Calu3 (cell line): ENCODE measurements at places on chromosomes 6 and 20. TPM values are rescaled to one million over a fixed set of nuclear protein-coding genes. Genes with fewer than 3 reads are reported as not detected.
A peak's percentile ranks its signal among the peaks of the same experiment; 100 is the strongest.

The MUCL3 gene
- 0.07 and 0.15 TPM in 2 replicates for total RNA-seq

The FNDC11 gene
- 0.24 TPM in 1 of 2 replicates, not detected in the other for total RNA-seq

The PDE7B gene
- 0.09 and 0.20 TPM in 2 replicates for total RNA-seq

The GABRR1 gene
- not detected in 2 replicates for total RNA-seq

DNA sequence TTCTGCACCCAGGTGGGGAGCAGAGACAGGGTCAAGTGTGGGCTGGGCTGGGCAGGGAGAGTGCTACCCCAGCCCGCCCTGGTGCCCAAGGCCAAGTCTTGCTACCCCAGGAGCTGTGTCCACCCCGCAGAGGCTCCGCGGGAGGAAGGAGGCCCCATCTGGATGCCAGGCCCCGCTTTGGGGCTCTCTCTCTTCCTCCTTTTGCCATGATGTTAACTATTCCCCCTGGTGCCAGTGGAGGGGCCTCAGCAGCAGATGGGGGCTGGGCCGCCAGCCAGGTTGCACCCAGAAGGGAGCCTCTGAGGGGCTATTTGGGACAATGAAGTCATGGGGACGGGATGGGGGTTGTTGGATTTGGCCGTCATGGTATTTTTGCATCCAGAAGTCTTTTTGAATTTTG is 9.3 kb downstream of the SLC17A9 start:
- peaks cover 28% of the 10 kb centered on the region for H3K36me3 ChIP-seq
- no peaks in the 10 kb centered on the region for H3K4me1 ChIP-seq
- no peaks in the 10 kb centered on the region for H3K27me3 ChIP-seq
- no peak for DNase-seq
- H3K27ac ChIP-seq, result no peak overlapping the region

DNA sequence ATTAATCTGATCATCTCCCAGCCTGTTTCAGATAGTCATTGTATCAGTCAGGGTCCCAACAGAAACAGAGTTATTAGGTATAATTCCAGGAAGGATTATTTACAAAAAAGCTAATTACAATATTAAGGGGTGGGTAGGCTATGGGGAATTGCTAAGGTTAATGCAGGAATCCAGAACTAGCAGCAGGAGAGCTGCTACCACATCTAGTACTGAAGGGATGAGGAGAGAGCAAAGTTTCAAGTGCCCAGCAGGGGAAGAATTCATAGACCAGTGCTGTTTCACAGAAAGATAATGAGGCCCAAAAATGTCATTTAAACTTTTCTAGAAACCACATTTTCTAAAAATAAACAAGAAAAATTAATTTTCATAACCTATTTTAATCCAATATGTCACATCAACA is 284.2 kb downstream of the HACE1 start:
- DNase-seq, result no peak
- H3K36me3 ChIP-seq, result no peaks in the 10 kb centered on the region
- no peak overlapping the region for H3K4me3 ChIP-seq
- H3K4me1 ChIP-seq, result no peaks in the 10 kb centered on the region
- no peaks in the 10 kb centered on the region for H3K27me3 ChIP-seq

- H3K27ac ChIP-seq, result no peak overlapping the region
- H3K27me3 ChIP-seq, result peaks cover 82% of the 10 kb centered on the region
- H3K4me3 ChIP-seq, result no peak overlapping the region
- H3K4me1 ChIP-seq, result no peaks in the 10 kb centered on the region
- DNase-seq, result no peak
- no peaks in the 10 kb centered on the region for H3K36me3 ChIP-seq
Observed at GRCh38 chr6:44606504-44606903, 219.0 kb downstream of the CDC5L start.

DNA sequence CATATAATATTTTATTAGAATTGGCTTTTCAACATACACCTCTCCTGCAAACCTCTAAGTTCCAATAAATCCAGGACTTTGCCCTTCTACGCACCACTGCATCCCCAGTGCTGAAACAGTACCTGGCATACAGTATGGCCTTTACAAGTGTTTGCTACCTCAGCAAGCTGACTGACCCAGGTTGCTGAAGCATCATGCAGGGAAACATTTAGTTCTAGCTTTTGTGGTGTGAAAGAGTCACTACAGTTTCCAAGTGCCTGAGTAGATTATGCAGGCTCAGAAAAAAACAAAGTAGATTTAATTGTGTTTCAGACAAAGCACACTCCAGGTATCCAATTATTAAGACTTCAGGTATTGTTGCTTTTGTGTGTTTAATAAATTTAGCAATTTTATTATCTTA is 614.2 kb upstream of the NRSN1 start:
- no peak overlapping the region for H3K27ac ChIP-seq
- H3K36me3 ChIP-seq, result no peaks in the 10 kb centered on the region
- no peaks in the 10 kb centered on the region for H3K27me3 ChIP-seq
- DNase-seq, result no peak
- H3K4me1 ChIP-seq, result no peaks in the 10 kb centered on the region
- no peak overlapping the region for H3K4me3 ChIP-seq

DNA sequence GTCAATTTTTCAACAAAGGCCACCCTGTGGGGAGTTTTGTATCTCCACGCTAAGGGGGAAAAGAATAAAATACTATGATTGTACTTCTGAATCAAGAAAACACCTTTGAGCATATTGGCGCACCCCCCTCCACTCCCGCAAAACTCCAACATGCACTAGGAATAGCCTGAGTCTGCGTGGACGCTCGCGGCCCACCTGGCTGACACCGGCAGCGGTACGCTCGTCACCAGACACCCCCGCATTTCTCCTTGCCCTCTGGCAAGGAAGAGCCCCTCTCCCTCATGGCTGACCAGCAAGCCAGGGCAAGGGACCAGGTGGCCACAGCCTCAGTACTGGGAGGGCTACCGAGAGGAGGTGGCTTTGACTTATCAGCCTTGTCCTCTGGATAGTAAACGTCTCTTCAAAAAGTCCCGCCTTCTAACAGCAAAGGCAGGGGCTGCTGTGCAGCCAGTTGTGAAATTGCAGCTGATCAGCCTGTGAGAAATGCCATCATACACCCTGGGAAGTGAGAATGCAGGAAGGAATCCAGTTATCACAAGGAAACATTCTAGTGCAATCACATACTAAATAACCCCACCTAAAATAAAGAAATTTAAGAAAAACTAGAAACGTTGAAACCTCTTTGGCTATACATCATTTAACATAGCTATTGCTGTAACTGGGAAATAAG is 84.2 kb downstream of the HUS1B start:
- H3K36me3 ChIP-seq, result no peaks in the 10 kb centered on the region
- no peak for DNase-seq
- H3K27me3 ChIP-seq, result no peaks in the 10 kb centered on the region
- H3K4me3 ChIP-seq, result no peak overlapping the region
- H3K27ac ChIP-seq, result no peak overlapping the region
- H3K4me1 ChIP-seq, result no peaks in the 10 kb centered on the region

DNA sequence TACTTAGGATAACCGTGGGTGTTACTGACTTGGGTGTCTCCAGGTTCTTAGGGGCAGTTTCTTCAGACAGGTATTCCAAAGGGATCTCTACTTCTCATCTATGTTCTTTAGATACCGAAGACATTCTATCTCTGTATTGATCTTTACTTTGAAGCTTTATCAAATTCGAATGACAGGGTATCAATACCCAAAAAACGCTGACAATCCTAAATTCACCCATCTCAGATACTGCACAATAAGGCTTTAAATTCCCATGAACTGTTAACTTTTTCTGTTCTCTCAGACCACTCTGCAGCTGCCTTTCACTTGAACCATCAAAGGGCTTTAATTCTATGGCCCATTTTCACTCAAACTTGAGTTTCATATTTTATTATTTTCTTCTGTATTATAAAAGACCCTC is 72.1 kb downstream of the ZDHHC14 start:
- H3K27ac ChIP-seq, result no peak overlapping the region
- no peak overlapping the region for H3K4me3 ChIP-seq
- H3K4me1 ChIP-seq, result no peaks in the 10 kb centered on the region
- H3K36me3 ChIP-seq, result no peaks in the 10 kb centered on the region
- H3K27me3 ChIP-seq, result no peaks in the 10 kb centered on the region

DNA sequence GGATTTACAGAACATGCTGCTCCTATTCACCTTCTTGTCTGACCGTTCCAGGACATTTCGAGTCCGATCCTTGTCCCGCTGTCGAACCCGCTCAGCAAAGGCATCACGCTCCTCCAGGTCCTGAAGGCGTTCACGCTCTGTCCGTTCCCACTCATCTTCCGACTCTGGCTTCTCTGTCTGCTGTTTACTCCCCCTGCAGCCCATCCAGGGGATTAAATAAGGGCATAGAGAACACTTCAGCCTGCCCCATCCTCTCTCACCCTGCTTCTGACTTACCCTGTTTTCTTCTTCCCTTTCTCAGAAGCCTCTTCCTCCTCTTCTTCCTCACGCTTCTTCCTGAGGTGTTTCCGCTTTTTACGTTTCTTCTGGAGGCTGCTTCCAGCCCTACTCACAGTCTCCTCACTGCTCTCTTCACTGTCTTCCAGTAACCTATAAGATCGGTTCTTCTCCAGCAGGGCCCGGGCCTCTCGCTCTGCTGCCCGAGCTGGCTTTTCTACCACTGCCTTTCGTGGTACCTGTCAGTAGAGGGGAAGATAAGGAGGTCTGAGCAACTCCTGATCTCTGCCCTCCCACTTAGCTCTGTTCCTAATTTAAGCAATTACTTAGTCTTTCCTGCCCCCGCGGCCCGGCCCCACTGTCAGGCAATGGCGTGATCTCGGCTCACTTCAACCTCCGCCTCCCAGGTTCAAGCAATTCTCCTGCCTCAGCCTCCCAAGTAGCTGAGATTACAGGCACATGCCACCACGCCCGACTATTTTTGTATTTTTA is 1.9 kb downstream of the DHX16 start:
- H3K4me3 ChIP-seq, result peak overlapping the region; percentile 84
- H3K36me3 ChIP-seq, result peaks cover 60% of the 10 kb centered on the region
- H3K27ac ChIP-seq, result no peak overlapping the region
- no peaks in the 10 kb centered on the region for H3K27me3 ChIP-seq
- no peak for DNase-seq

DNA sequence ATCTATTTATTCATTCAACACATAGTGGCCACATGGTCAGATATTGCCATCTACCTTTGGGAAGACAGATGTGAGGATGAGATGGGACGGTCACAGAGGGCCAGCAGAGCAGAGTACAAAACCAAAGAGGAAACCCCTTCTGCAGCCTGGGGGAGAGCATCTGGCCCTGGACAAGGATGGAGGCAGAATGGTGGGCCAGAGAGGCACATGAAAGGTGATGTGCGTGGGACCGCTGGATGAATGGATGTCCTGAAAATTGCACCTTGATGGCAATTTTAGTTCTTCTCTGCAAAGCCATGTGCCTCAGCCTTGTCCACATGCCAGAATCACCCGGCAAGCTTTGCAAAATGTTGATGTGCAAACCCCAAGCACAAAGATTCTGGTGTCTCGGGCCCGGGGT is 77.4 kb upstream of the CD93 start:
- no peaks in the 10 kb centered on the region for H3K27me3 ChIP-seq
- H3K36me3 ChIP-seq, result no peaks in the 10 kb centered on the region
- H3K27ac ChIP-seq, result no peak overlapping the region
- no peak overlapping the region for H3K4me3 ChIP-seq

- no peak overlapping the region for H3K4me3 ChIP-seq
- no peaks in the 10 kb centered on the region for H3K27me3 ChIP-seq
- H3K27ac ChIP-seq, result no peak overlapping the region
- peaks cover 9% of the 10 kb centered on the region for H3K4me1 ChIP-seq
- DNase-seq, result no peak
Observed at GRCh38 chr6:36975231-36976006, 10.6 kb downstream of the MTCH1 start.
